ENCODE measurements at places on chromosomes 7 and 10.

- DNase-seq = no peak
Observed at GRCh38 chr10:25666276-25666675, 267.8 kb upstream of the MYO3A start.

DNA sequence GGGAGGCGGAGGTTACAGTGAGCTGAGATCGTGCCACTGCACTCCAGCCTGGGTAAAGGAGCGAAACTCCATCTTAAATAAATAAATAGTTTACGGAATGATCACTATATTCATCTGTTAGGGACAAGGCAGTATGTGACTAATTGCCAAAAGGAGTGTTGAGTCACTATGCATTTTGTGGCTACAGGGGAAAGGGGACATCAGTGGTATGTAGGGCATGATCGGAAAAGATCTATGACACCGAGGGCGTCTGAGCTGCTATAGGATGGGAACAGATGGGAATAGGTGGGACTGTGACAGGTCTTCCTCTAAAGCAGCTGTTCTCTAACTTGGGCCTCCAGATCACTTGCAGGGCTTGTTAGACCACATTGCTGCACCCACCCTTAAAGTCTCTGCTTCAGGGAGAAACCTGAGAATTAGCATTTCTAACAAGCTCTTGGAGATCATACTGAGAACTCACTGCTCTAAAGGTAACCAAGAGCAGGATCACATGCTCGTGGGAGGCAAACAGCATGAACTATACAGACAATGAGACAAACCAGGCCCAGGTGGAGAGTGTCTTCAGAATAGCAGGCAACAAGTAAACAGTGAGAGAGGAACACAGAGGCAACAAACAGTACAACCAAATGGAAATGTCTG is 65.1 kb upstream of the ITGA8 start:
- no peak for DNase-seq

DNA sequence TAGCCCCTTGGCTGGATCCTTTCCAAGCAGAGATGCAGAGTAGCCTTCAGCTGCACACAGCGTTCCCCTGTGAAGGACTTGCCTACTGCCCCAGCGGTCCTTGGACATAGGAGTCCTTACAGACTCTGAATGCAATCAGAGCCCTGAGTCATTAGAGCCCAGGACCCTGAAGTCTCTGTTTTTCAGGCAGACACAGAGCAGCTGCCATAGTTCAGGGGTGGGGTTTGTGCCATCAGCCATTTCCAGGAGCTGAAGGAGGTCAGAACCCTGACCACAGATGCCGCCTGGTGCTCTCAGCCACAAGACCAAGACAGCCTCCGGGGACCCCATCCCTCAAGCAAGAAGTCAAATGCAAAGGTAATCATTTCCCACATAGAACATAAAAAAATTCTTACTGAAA is 32.8 kb upstream of the WDFY4 start:
- DNase-seq = no peak

DNA sequence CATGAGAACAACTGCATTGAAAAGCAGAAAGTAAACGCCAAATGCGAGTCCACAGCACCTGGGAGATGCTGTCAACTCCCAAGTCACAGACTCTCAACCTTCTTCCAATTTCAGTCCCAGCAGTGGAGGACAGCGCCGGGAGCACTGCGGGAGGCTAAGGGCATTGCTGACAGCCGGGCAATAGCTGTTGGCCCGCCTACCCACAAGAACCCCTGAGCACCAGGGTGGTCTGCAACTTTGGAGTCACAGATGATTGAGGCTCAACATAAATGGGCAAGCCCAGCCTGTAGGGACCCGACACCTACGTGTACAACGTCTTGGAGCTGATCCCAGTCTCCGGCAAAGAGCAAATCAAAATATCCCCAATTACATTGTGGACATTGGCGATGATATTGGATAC is 262.9 kb downstream of the TCERG1L start:
- DNase-seq = no peak

DNA sequence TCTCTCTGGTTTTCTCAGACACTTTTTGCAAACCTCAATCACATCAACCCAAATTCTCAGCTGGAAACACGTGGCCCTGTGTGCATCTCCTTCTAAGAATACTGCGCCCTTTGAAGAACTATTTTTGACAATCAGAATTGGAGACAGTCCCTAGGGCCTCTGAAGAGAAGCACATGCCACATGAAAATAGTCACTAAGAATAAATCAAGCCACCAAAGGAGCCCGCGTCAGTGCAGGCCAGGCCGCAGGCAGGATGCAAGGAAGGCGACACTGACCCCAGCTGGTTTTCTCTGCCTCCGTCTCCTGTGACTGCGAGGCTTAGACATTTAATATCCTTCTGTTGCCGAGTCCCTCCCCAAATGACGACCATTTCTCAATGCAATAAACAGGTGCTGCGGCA is 88.0 kb upstream of the ADAM12 start:
- DNase-seq = no peak

- no peak for DNase-seq
Observed at GRCh38 chr7:150953061-150953997, 24.8 kb downstream of the KCNH2 start.

GRCh38 chr7:158684329-158684728 is 20.3 kb downstream of the NCAPG2 start:
- no peak for DNase-seq

GRCh38 chr7:5370454-5371353 is 52.9 kb downstream of the TNRC18 start:
- no peak for DNase-seq

GRCh38 chr10:91955114-91955513 is 31.5 kb downstream of the BTAF1 start:
- no peak for DNase-seq

GRCh38 chr10:30538086-30538485 is 91.5 kb downstream of the LYZL2 start:
- no peak for DNase-seq

- no peak for DNase-seq
Observed at GRCh38 chr7:44639671-44640321, 33.4 kb downstream of the OGDH start.

GRCh38 chr7:44189286-44189992 is at the start of gene GCK:
GCK (minus strand) TSS chr7:44189439; CDS start chr7:44188953, 486 bp downstream.
- DNase-seq = no peak

- no peak for DNase-seq
Observed at GRCh38 chr7:55538538-55538937, 33.8 kb downstream of the VOPP1 start.

DNA sequence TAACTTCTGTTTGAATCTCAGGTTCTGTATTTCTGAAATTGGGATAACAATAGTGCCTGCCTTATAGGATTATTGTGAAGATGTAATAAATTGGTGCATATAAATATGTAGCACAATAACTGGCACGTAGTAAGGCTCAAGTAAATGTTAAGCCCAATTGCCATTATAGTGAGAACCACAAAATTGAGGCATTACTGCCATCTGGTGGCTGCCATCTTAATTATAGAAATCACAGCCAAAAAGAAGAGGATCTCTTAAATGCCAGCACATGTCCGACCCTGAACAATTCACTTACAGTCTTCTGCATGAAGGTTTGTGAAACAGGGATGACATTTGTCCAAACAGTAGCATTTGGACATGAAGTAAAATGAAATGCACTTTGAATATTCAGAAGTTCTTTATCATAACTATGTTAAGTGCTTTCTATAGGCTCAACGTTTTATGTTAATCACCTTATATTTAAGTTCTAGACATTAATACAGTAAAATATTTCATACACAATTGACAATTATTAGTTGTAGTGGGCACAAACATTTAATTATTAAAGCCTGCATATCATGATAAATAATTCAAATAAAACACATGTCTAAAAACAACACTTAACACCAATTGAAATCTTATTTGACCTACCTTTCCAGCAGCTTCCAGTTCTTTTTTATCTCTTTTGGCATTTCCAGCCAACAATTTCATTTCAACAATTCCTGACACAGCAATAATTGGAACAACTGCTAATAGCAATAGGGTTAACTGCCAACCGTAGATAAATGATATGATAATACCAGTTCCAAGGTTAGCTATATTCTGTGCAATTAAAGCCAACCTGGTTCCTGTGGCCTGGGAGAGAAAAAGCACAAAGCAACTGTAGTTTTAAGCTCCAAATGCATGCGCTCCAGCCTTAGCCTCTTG is 58.5 kb downstream of the ABCB4 start:
- peak; percentile 45 for DNase-seq

- DNase-seq = no peak
Observed at GRCh38 chr10:36606234-36606839, 519.1 kb upstream of the ANKRD30A start.

- no peak for DNase-seq
Observed at GRCh38 chr7:88759230-88760135, at the start of gene ZNF804B. ZNF804B (plus strand) TSS chr7:88759700; CDS start chr7:88759977, 277 bp downstream.

DNA sequence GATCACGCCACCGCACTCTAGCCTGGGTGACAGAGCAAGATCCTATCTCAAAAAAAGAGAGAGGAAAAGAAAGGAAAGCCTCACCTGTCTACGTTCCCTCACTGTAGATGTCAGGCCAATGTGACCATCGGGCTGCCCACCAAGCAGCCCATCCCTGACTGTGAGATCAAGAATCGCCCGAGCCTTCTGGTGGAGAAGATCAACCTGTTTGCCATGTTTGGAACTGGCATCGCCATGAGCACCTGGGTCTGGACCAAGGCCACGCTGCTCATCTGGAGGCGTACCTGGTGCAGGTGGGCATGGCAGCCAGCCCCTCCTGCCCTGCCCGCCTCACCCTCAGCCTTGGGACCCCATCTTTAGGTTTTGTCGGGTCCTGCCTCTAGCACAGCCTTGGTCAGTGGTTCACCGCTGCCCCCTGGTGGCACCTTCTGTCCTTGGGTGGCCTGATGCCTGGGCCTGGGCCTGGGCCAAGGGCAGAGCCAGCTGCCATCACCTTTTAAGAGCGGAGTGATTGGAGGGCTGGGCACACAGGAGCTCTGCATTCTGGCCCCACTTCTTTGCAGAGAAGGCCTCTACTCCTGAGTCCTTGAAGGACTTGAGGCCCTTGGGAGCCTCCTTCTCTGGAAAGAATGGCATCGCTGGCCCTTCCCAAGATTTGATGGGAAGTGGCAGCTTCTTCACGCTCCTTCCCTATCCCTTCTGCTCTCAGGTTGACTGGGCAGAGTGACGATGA is 14.4 kb upstream of the AHCYL2 start:
- peak; percentile 72 for DNase-seq

DNA sequence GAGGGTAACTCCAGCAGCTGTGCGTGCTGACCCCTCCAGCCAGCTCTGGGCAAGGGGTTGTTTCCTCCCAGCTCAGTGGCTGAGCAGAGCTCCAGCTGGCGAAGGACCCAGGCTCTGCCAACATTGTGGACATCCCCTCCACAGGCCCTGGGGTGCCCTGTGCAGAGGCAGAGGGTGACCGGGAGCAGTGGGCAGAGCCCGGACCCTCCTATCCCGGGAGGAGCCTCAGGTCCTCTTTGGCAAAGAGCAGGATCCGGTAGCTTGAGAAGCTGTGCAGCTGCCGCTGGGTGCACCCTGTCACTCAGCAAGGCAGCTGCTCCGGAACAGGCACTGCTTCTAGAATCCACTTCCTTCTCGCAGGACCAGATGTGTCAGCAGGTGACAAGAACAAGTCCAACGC is 175.9 kb downstream of the EBF3 start:
- DNase-seq = no peak

GRCh38 chr7:123864436-123864835 is 19.5 kb downstream of the HYAL4 start:
- no peak for DNase-seq

- DNase-seq = no peak
Observed at GRCh38 chr10:75717126-75717916, 285.9 kb downstream of the LRMDA start.

GRCh38 chr7:126605553-126605952 is 647.2 kb downstream of the GRM8 start:
- no peak for DNase-seq

DNA sequence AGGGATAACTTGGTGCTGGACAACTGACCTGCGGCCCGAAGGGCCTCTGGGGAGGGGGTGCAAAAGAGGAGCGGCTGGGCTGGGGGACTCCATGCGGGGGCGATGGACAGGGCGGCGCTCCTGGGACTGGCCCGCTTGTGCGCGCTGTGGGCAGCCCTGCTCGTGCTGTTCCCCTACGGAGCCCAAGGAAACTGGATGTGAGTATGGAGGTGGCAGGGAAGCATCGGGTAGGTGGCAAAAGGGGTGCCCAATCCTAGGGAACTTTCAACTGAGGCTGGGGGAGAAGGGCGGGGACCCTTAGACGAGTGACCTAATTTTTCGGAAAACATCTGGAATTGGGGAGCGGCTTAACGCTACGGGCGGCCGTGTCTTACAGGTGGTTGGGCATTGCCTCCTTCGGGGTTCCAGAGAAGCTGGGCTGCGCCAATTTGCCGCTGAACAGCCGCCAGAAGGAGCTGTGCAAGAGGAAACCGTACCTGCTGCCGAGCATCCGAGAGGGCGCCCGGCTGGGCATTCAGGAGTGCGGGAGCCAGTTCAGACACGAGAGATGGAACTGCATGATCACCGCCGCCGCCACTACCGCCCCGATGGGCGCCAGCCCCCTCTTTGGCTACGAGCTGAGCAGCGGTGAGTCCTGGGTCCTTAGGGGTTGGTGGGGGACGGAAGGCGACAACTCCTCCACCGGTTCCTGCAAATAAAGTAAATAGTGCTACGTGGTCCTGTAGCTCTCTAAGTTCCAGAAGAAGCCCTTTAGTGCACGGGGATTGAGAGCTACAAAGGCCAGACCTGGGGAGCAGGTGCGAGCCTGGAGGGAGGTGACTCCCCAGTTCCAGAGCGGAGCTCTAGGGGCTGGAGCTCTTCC is 622 bp downstream of the WNT16 start:
- DNase-seq = no peak

DNA sequence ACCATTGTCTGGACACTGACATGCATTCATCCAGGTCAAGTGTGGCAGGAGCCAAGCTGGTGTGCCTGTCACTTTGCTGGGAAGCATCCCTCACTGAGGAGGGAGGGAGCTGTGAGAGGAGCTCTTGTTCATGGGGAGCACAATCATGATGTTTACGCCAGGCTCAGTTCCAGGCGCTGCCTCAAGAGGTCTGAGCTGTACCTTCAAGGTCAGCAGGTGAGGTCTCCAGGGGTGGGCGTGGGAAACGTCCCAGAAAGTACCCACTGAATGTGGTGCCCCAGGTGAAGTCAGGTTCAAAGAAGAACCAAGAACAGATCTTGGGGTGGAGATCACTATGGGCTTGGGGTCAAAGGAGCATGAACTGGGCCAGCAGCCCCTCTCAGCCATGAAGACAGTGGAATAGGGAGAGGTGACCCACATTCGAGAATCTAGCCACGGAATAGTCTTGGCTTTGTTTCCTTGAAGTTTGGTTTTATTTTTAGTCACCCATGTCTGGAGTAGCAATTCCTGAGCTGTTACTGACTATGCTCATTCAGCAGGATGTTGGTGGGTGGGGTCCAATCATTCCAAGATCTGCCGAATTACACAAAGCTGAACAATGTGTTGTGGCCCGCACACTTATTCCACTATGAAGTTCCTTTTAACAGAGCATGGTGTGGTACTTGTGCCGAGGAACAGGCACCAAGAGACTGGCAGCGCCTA is 29.3 kb downstream of the NPS start:
- DNase-seq = no peak

- DNase-seq = no peak
Observed at GRCh38 chr7:86667732-86668131, 24.0 kb downstream of the GRM3 start.

DNA sequence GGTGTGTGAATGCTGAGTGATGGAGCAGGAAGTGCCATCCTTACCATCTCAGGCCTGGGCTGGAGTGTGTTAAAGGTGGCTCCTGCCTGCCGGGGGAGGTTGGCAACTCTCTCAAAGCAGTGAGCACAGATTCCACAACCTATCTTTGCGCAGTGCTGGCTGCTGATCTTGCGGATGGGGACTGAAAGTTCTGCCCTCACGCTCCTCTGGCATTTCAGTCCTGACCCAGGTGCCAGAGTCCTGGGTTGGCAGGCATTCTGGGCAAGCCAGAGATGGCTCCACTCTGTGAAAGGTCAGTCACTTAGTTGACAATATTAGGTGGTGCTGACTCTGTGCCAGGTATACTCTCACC is 315.5 kb downstream of the RPS24 start:
- DNase-seq = no peak

- no peak for DNase-seq
Observed at GRCh38 chr7:95997632-95998031, 225.3 kb downstream of the DYNC1I1 start.

Measured in stimulated activated CD4-positive, alpha-beta T cell treated with anti-CD3 and anti-CD28 coated beads, Interleukin-12 subunit alpha, Interleukin-12 subunit beta, amount 100 ng/mL, for 4 hours (primary cell).